ENCODE measurements at places on chromosomes 7 and 10.
A peak's percentile ranks its signal among the peaks of the same experiment; 100 is the strongest.

GRCh38 chr10:37681617-37681999 is 175.8 kb downstream of the ZNF248 start:
- DNase-seq = no peak

DNA sequence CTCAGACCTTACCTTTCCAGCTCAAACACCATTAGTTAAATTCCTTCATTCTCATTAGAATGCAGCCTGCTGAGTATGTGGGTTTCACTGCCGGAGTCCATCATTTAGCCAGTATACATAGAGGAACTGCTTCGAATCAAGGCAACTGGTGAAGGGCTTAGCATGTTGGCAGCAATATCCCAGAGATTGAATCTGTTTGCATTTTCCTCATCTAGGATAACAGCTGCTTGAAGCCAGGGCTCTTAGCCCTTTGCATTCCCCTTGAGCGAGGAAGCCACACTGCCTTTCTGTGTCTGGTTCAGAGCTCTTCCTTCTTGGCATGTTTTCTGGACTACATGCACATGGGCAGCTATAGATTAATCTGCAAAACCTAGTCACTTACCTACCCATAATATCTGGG is 14.7 kb downstream of the NODAL start:
- no peak for DNase-seq

DNA sequence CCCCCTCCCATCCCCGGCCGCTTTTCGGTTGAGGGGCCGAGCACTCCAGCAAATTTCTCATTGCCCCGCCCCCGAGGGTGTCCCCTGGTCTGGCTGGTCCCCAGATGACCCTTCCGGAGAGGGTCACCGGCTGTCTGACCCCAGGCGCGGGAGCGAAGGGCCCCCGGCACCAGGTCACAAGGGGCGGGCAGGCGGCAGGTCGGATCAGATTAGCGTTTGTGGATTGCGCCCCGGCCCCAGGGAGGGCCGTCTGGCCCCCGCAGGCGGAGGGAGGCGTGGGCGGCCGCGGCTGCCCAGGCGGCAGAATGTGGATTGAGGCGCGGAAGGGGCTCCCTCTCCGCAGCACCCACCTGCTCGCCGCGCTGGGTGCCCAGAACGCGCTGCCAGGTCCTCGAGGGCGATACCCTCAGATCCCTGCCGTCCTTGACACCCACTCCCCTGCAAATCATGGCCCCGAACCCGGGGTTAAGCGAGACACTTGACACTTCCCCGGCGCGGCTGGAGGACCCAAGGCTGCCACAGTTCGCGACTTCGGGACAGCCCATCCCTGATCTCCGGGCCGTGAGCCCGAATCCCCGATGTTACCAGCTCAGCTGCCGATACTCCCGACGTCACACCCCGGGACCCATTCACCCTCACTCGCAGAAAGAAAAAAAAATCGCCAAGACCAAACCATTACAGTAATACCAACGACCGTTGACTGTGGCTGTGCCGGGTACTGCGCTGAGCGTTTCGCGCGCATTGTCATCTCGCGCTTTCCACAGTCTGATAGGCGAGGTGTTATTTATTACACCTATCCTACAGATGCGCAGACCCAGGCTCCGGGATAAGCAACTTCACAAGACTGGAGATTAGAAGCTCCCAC is 953 bp downstream of the NODAL start:
- DNase-seq = no peak

- DNase-seq = no peak
Measured at GRCh38 chr7:91517201-91517785, 253.1 kb downstream of the FZD1 start.

DNA sequence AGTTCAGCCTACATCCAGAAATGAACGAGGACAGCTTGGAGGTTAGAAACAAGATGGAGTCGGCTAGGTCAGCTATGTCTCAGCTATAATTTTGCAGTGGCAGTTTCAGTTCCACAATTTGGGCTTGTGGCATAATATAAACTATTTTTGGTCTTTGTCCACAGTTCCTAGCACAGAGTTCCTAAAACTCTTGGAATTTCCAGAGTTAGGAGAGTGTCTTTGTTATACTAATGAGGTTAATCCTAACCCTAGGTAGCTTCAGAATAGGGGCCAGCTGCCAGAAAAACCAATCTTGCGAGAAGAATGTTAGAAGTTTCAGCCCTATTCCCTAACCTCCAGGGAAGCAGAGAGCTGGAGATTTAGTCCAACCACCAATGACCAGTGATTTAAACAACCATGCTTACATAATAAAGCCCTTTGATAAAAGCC is 131.9 kb downstream of the AKR1D1 start:
- DNase-seq = no peak

- no peak for DNase-seq
Measured at GRCh38 chr10:105121743-105122142, 480.7 kb downstream of the SORCS3 start.

DNA sequence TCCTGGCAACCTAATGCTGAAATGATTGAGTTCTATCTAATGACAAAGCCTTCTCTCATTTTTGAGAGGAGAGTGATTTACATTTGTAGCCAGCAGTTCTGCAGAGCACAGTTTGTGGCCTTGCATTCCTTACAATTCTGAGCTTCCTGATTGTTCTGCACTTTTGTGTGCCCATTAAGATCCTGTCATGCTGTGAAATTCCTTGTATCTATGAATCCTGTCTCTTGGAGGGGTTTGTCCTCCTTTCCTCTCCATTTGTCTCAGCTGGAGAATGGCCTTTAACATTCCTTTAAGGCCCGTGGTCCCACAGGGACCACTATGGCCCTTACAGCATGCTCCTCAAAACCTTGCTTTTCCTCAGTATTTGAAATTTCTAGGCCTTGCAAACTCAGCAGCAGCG is 10.4 kb downstream of the KLHL7 start:
- no peak for DNase-seq

GRCh38 chr7:35185908-35186731 is 67.8 kb downstream of the TBX20 start:
- DNase-seq = peak; percentile 81

DNA sequence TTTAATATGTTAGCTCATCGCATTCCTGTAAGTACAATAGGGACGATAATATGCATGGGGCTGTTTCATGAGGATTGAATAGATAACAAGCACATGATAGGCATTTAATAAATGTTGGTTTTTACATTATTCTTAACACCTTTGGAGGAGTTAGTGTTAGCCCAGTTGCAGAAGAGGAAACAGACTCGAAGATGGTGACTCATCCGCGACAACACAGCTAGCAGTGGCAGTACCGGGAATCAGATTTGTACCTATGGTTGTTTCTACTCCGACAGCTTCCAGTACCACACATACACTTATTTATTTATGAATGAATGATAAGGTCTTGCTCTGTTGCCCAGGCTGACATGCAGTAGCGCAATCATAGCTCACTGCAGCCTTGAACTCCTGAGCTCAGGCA is 2.9 kb downstream of the LRMDA start:
- DNase-seq = no peak

GRCh38 chr7:727806-728460 is 852 bp upstream of the PRKAR1B start:
- DNase-seq = no peak

GRCh38 chr7:50507898-50508470 is 57.2 kb downstream of the DDC start:
- DNase-seq = no peak

DNA sequence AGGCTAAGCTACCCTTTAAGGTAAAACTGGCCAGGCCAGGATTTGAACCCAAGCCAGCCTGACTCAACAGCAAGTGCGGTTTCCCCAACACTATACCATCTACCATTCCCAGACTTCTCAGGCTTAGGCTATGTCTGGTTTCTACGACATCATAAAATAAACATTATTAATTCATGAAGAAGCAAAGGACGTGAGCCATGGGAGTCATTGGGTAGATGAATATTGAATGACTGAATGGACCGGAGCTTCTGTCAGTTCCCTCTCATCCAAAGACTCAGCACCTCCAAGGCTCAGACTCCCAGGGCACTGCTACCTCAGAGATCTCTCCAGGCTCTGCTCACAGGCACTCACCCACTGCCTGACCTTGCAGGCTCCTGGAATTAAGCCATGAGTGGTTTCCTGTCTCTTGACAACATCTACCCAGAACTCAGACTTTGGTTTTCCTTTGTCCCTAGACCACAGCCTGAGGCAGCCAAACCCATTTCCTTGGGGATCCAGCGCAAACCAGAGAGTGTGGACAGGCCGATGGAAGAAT is 64.6 kb upstream of the STEAP1B start:
- peak; percentile 83 for DNase-seq

DNA sequence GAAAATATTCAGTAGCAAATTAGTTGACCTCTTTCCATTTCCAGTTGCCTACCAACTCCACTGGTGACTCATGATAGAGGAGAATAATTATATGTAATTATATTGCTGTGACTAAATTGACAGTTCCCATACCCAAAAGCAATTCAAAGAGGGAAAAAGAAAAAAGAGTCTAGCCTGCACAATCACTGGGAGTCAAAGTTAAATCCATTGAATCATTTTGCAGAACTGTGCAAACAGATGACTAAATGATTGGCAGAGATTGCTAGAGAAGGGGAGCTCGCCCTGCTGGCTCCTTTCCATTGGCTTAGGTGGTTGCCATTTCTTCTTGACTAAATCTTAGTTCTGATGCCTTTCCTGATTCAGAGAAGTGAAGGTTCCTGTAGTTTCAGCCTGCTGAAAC is 1228.6 kb upstream of the SORCS1 start:
- DNase-seq = no peak

DNA sequence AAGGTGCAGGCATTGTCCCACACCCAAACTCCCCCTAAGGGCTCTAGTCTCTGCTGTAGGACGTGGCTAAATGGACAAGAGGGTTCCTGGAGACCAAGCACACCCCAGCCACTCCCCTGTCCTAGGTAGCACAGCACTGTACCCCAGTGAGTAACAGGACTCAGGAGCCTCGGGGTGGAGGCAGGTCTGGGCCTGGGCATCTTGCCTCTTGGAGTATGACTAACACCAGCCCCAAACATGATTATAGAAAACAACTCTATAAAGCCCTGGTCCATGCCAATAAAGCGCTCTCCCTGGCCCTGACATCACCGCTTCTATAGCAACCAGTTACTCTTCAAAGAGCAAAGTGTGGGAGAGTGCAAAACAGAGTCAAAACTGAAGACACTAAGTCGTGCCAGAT is 195.0 kb downstream of the CALN1 start:
- no peak for DNase-seq
